ENCODE measurements at places on chromosomes 1 and 21. TPM values are rescaled to one million over a fixed set of nuclear protein-coding genes. Genes with fewer than 3 reads are reported as not detected.

GRCh38 chr1:233490488-233490887 is 123.4 kb upstream of the KCNK1 start:
- DNase-seq = no peak

EPHA2 gene
- polyA plus RNA-seq = 15.4 TPM

GRCh38 chr1:72241397-72241796 is 40.9 kb downstream of the NEGR1 start:
- no peak for DNase-seq

BRDT gene
- not detected for polyA plus RNA-seq

- no peak for DNase-seq
Measured at GRCh38 chr1:10295481-10296085, 85.2 kb downstream of the KIF1B start.

GRCh38 chr1:162074276-162075005 is 5.0 kb downstream of the NOS1AP start:
- no peak for DNase-seq

DNA sequence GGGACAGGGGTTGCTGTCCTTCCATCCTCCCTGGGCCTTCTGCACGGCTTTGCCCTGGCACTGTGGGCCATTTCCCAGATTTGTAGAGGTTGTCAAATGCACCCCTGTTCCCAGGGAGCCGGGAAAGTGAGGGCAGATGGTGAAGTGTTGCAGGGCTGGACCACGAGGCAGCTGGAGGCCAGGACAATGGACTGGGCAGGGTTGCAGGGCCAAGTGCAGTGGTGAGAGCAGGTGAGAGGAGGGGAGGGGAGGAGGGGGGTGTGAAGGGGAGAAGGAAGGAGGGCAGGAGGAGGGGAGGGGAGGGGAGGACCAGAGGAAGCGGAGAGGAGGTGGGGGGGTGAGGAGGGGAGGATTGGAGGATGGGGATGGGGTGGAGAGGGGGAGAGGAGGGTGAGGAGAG is 443.9 kb downstream of the CAMTA1 start:
- DNase-seq = no peak

DNA sequence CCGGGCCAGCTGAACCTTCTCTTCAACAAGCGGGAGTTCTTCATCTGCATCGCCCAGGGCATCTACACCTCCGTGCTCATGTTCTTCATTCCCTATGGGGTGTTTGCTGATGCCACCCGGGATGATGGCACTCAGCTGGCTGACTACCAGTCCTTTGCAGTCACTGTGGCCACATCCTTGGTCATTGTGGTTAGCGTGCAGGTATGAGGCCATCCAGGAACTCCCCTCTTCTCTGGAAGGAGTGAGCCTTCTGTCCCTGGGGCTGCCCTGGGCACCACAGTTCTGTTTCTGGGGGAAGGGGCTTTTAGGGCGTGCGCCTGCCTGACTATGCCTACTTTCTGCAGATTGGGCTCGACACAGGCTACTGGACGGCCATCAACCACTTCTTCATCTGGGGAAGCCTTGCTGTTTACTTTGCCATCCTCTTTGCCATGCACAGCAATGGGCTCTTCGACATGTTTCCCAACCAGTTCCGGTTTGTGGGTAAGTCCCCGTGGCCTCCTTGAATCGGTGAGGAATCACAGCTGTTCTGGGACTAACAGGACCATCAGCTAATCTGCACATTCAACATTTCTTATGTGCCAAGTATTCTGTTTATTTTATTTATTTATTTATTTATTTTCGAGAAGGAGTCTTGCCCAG is 21.1 kb downstream of the ATP8B2 start:
- DNase-seq = no peak

GRCh38 chr1:156508205-156508954 is 7.8 kb upstream of the MEF2D start:
- DNase-seq = no peak

GRCh38 chr1:26450908-26451307 is 18.8 kb downstream of the DHDDS start:
- no peak for DNase-seq

DNA sequence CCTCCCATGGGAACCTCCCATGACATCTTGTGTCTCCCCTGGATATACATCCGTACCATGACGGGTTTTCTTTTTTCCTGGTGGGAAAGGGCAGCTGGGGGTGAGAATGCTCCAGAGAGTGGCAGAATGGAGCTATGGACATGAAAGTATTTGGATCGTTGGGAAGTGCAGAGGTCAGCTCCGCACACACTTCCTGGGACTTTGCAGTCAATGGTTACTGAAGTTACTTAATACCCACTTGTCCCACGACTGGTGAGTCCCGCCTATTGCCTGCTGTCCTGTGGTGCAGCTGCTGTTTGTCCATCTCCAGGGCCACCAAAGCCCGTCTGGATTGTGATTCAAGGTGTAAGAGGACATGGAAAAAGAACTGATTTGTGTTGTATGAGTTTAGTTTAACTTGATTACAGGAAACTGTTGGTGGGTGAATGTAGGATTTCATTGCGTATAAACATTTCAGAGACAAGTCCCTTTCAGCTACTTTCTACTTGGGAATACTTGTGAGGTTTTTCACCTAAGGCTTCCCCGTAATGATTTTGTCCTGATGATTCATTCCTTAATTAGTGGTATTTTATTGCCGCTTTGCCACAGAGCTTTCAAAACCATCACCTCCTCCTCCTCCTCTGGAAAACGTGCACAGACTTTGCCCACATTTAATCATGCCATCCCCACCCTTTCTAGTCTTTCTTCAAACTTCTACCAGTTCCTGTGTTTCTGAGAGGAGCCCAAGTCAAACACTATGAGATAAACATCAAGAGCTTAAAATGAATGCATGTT is 308.8 kb downstream of the KIF26B start:
- no peak for DNase-seq
